Pulmonary artery endothelial cell (primary cell): ENCODE measurements at places on chromosomes 5 and 9.

DNA sequence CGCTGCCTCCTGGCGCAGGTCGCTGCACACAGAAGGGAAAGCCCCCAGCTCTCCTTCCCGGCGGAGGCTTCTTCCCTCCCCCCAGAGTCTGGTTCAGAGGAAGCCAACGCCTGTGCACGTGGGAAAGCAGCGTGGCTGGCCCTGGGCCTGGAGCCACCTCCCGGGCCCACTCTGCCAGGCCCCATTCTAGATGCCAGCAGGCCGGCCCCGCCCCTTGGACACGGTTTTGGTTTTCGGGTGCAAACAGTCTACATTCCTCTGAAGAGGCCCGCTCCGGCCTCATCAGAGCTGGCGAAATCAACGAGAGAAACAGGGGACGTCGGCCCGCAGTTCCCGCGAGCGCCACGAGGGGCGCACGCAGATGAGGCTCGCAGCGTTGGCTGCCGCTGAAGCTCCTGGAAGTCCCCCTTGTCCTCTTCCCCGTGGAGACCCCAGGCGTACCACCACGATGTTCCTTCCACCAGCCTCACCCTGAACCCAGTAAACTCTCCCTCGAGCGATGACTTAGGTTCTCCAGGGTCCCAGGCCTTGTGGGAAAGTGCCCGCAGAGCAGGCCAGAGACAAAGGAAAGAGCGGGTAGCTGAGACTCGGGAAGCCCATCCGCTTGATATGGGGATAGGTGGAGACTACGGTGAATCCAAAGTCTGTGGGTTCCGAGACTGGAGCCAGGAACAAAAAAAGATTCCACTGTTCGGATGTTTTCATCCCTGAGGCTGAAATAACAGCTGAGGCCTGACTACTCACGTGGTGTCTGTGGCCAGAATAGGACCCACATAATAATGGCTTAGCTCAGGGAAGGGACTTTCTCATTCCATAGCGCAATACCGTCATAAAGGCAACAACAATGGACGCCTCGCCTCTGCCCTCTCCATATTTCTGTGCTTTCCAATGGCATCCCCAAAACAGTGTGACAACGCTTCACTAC, 64.2 kb downstream of the KLF4 start:
- no peak for DNase-seq

- DNase-seq: no peak
These were observed 38.6 kb downstream of the YTHDC2 start for GRCh38 chr5:113552137-113552536.

GRCh38 chr9:120152295-120152694, 427.7 kb downstream of the CDK5RAP2 start:
- DNase-seq: no peak

GRCh38 chr9:108271236-108271635, 584.5 kb downstream of the ACTL7B start:
- DNase-seq: no peak

DNA sequence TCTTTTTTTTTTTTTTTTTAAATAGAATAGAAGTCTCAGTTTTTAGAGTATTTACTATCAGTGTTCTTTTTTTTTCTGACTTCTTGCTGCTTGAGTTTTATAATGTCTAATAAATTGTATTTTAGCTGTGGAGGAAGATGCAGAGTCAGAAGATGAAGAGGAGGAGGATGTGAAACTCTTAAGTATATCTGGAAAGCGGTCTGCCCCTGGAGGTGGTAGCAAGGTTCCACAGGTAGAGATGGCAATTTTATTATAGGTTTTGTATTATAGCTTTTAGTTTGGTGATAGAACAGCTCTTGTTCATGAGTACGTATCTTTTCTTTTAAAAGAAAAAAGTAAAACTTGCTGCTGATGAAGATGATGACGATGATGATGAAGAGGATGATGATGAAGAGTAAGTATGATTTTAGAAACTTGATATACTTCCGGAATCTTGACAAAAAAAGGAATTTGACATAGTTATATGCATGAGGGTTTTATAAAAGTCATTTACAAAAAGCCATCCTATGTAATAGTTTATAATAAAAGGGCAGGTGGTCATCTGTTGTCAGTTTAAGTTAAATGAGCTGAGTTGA, 5.0 kb downstream of the NPM1 start:
- DNase-seq: no peak

DNA sequence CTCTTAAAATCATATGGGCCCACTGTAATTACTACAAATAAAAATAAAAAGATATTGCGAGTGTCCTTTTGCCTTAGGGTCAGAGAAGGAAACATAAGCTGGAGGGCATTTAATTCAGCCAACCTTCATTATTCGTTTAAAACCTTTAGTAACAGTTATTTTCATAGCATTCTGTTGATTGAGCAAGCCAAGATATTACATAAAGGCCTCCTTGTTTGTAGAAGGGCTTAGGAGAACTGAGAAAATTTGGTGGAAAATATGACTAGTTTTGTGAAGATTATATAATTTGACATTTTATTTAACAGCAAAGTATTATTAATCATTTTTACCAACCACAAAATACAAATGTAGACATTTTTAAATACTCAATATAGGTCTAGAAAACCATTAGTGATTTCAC, 62.2 kb downstream of the COX7C start:
- DNase-seq: no peak

DNA sequence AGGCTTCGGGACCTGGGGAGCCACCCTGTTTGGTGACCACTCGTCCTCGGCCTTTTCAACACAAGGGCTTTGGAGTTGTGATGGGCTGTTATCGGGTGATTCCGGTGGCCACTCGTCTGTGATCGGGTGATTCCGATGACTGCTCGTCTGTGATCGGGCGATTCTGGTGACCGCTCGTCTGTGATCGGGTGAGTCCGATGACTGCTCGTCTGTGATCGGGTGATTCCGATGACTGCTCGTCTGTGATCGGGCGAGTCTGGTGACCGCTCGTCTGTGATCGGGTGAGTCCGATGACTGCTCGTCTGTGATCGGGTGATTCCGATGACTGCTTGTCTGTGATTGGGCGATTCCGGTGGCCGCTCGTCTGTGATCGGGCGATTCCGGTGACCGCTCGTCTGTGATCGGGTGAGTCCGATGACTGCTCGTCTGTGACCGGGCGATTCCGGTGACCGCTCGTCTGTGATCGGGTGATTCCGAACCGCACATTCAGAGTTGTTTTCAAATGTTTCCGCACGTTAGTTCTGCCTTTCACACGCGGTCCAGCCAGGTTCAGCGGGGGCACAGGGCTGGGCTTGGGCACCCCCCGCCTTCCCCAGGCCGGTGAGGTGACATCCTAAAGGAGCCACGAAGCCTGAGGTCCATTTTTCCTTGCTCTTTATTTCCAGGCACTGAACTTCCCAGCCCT, 30.3 kb downstream of the TPPP start:
- DNase-seq: no peak

GRCh38 chr9:5872511-5872910, 18.2 kb upstream of the MLANA start:
- no peak for DNase-seq

DNA sequence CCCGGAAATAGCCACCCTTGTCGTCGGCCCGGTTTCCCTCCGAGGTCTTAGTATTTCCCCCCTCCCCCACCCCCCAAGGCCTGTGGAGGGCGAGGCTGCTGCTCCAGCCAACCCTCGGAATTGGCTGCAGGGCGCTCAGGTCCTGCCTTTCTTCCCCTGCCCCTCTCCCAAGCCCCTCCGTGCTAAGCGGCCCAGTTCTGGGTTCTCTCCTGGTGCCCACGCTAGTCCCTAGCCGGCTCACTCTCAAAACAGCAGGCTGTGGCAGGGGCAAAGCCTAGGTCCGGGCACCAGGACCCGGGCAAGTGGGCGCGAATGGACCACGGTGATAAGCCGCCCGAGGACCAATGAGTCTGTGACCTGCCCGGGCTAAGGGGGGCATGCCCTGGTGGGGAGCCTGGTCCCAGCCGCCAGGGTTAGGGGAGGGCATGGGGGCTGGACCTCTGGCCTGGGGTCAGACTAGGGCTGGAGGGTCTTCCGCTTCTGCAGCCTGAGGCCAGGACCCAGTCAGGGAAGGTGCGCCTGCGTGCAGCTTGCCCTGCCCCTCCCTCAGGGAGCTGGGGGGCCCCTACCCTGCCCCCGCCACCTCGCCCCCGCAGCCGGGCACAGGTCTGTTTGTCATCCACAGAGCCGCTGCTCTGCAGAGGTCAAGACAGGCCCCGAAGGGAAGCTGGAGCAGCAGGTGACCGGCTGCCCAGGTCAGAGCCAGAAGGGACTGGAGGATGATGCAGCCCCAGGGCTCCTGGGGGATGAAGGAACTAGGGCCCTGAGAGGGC, 5.0 kb upstream of the IRX4 start:
- DNase-seq: no peak

GRCh38 chr9:29422438-29422837, 1849.2 kb upstream of the C9orf72 start:
- no peak for DNase-seq

- no peak for DNase-seq
These were observed 10.4 kb downstream of the NNT start for GRCh38 chr5:43613370-43613769.

GRCh38 chr5:5511904-5512416, 89.5 kb downstream of the ICE1 start:
- DNase-seq: no peak

DNA sequence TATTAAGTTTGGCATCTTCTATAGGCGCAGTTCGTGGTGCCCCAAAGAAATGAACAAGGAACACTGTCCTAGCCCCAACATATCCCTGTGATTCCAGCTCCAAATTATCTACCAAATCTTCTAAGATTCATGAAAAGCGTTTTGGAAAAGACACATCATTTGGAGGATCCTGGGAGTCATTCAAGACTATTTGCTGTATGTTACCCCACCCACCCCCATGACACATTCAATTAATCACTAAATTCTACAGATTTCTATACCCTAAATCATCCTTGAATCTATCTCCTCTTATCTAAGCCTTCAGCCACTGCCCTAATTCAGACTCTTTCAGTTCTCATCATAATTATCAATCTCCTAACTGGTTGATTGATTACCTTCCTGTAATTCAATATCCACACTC, 5.5 kb upstream of the RUSC2 start:
- no peak for DNase-seq

DNA sequence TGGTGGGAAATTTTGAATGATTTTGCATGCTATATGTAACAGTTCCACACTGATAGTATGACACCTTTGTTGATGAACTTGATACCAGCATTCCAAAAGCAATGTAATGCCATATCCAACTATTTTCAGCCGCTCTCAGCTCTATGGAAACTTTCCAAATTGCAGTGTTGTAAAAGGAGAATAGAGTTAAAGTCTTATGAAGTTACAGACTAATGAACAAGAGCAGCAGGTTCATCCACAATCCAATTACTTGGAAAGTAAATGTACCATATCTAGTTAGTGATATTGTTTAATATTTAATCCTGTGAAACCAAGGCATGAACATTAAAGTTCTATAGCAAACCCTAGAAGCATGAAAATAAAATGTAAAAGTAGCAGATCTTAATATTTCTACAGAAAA, 418.2 kb downstream of the TUSC1 start:
- DNase-seq: no peak

GRCh38 chr5:132446621-132447020, 44.0 kb downstream of the IRF1 start:
- DNase-seq: no peak

DNA sequence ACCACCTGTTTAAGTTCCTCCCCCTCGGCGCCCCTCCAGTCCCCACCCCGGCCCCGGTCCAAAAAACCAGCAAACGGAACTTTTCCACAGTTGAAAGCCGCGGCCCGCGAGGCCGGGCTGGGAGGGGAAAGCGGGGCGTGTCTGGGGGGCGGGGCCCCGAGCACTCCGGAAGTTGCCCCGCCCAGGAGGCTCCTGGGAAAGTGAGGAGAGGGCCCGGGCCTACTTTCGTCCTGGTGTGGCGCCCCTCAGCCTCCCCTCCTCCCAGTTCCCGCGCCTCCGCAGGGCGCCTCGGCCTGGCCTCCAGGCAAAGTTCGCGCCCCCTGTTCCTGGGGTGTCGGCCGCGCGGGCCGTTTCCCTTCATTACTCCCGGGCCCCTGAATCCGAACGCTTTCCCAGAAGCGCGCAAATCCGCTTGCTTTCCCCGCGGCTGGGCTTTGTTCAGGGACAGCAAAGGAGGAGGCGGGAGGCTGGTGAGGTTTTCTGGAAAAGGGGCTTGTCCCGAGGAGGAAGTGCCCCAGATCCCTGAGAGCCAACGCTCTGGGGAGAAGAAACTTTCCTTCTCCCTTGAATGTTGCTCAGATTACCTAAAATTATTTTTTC, 4.5 kb upstream of the DMRT3 start:
- DNase-seq: no peak

DNA sequence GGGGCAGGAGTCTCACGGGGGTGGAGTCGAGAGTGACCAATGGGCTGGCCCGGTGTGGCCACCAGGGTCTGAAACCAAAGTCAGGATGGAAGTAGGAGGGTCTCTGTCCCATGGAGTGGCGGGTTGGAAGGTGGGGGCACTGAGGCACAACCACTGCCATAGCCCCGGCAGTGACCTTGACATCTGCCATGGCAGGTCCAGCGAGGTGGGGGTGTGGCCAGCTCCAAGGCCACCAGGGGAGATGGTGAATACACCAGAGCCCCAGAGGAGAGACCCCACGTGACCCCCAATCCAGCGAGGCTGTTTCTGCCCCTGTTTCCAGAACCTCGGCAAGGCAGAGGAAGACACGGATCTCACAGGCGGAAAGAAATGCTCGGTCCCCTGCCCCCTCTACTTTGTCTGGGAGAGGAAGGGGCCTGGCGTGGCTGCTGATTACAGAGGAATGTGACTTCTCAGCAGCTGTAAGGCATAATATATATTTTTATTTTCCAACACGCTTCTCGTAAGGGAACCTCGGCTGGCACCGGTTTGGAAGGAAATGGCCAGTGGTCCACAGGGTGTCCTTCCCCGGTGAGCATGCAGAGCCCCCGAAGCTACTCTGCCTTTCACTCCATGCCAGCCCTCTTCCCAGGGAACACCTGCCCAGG, 105.7 kb upstream of the SARDH start:
- no peak for DNase-seq

- DNase-seq: no peak
These were observed 161.2 kb upstream of the SPEF2 start for GRCh38 chr5:35456506-35456905.

- no peak for DNase-seq
These were observed 13.9 kb downstream of the FIBCD1 start for GRCh38 chr9:130925050-130925678.

- DNase-seq: no peak
These were observed 505.3 kb downstream of the CCDC171 start for GRCh38 chr9:16058131-16058549.

GRCh38 chr5:6436715-6437331, 11.8 kb upstream of the UBE2QL1 start:
- no peak for DNase-seq

GRCh38 chr5:34688015-34688810, 32.1 kb downstream of the RAI14 start:
- no peak for DNase-seq

DNA sequence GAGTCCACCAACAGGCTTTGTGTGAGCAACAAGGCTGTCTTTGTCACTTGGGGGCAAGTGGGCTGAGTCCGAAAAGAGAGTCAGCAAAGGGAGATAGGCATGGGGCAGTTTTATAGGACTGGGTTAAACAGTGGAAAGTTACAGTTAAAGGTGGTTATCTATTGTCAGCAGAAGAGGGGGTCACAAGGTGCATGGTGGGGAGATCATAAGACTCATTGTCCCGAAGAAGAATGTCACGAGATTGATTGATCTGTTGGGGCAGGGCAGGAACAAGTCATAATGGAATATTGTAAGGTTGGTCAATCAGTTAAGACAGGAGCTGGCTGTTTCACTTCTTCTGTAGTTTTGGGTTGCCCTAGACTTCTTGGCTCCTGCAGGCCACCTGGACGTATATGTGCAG, 7.6 kb upstream of the HMGCS1 start:
- DNase-seq: no peak
